ENCODE measurements at places on chromosomes 4 and X.

DNA sequence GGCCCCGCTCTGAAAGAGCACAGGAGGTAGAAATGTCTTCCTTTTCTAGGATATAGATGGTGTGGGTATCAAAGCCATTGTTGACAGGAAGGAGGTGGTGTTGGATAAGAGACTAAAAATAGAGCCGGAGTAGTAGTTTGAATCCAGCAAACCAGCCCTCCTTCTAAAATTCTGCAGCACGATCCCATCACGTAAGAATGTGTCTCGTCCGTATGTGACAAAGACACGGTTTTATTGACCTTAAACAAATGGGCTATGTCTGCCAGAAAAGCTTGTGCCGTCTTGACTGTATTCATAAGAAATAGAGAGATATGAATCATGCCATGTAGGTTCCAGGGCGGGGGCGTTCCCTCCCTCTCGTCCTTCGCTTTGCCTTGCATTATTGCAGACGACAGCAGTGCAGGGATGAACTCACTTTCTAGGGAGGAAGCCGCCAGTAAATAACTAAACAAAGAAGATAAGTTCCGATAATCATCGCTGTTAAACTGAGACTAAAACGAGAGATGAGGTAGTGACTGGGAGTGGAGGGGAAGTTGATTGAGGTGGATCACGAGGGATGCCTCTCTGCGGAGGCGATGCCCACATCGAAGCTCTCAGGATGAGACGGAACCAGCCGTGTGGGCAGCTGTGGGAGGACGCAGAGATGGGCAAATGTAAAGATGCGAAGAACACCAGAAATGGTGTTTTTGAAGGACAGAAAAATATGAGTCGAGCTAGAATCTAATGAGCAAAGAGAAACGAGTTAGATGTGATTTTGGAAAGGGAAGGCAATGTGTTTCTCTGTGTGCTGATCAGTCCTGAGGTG, 3.4 kb downstream of the TENM3 start:
- no peak for DNase-seq

- DNase-seq, result no peak
Observed at GRCh38 chrX:80812176-80812575, 2.5 kb upstream of the BRWD3 start.

GRCh38 chr4:112119353-112119783, 25.9 kb upstream of the FAM241A start:
- DNase-seq, result no peak

GRCh38 chrX:109782994-109783700, 50.1 kb upstream of the ACSL4 start:
- DNase-seq, result no peak

- no peak for DNase-seq
Observed at GRCh38 chr4:38082021-38082420, 121.8 kb downstream of the PTTG2 start.

DNA sequence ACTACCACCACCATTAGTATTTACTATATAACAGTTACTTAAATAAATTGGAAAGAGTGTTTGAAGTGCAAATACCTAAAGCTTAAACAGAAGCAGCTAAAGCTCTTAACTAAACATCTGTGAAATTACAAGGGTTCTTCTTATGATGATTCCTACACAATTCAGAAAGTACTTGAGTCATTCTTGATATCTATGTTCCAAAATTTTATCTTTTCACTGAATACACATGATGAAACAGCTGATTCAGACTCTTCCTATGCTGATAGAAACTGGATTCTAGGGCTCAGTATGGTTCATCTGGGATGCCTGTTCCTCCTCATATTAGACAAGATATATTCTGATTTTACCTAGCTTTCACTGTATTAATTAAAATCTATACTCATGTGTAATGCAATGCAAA, 13.6 kb downstream of the EREG start:
- no peak for DNase-seq

DNA sequence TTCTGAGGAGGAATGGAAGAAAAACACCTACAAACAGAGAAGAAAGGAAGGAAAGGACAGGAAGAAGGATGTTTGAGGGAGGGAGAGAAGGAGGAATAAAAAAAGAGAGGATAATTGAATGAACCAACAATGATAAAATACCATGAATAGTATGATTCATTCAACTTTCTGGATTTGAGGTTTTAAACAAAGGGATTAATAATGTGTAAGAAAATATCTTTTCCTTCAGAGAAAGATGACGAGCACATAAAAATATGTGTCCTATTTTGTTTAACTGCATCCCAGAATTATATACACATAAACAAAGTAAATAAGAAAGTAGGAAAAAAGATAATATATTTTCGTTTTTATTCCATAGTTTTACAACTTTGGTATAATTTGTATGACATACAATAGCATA, 1380.4 kb downstream of the STIM2 start:
- no peak for DNase-seq

DNA sequence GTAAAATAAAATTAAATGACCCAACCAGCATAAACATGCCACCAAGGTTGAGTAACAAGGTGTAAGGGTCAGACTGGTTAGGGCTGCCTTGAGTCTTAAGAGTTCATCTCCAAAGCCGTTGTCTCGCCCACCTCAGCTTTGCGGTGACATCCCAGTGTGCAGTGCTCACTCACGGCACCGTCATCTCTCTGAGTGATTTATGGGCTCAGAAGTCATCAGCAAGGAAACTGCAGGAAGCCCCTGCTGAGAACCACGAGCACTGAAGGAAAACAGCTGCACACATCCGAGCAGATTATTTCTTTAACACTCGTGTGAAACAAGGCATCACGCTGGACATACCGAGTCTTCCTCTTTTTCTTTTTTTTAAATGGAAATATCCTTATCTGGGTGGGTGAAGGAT, 411.1 kb downstream of the TRIML1 start:
- no peak for DNase-seq

GRCh38 chr4:81562093-81562492, 90.4 kb upstream of the RASGEF1B start:
- no peak for DNase-seq

DNA sequence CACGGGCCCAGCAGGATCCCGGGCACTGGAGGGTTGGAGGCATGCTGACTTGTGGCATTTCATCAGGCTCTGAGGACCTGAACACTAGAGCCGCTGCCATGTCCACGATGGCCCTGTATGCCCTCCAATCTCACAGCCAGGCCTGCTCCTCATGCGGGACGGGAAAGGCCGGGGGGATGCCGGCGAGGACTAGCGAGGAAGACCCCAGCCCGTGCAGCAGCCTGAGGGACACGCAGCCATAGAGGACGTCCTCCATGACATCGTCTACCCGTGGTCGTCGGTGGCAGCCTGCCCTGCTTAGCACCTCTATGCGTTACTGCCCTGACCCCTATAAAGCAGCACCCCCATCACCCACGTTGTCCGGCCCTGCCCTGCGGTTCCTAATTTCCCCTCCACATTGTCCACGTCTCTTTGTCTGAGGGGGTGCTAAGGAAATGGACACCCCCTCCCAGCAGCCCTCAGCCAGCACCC, 32.6 kb downstream of the HMX1 start:
- no peak for DNase-seq

- DNase-seq, result no peak
Observed at GRCh38 chr4:159447296-159447695, 344.4 kb downstream of the RAPGEF2 start.

DNA sequence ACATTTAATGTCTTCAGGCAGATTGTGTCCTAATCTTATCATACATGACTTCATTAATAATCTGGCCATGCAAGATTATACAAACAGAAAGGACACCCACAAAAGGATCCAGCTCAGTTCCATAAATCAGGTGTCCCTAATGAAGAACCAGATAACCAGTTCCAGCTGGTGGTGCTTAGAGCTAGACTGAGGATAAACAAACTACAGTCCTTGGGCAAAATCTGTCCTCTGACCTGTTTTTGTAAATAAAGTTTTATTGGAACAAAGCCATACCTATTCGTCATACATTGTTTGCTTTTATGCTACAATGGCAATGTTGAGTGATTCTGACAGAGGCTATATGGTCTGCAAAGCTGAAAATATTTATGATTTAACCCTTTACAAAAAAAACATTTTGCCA, 199.5 kb downstream of the MID1IP1 start:
- no peak for DNase-seq

DNA sequence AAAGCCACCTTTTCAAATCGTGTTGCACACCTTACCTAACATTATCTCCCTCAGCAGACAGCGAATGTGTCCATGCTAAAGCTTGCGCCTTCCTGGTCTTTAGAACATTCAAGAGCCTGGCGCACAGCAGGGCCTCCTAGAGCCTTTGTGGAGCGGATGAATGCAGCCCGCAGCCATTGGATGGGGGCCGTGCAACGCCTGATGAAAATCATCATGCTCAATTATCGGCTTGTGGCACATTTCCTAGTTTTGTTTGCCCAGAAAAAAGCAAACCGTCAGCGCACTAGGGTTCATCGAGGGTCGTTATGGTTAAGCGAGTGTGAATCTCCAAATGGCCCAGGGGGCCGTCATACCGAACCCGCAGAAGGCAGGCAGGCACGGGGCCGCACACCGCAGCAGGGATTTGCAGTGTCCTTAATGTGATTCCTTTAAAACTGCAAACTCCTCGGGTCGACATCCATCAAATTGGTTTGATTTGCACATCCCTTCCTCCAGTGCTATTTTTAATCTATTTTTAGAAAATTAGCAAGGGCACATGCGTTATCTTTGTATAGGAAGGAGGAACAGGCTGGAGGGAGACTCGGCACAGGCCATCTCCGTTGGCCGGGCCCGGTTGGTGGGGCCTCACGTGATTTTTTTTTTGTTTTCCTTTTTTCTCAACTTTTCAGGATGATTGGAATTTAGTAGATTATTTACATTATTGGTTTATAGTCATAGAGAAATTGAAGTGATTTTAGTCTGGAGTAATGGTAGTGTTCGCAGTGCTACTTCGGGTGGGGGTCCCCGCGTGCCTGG, 53.1 kb downstream of the ABLIM2 start:
- no peak for DNase-seq

- no peak for DNase-seq
Observed at GRCh38 chr4:39754309-39754708, 56.4 kb downstream of the UBE2K start.

- DNase-seq, result no peak
Observed at GRCh38 chr4:8107146-8107657, 51.4 kb downstream of the ABLIM2 start.

DNA sequence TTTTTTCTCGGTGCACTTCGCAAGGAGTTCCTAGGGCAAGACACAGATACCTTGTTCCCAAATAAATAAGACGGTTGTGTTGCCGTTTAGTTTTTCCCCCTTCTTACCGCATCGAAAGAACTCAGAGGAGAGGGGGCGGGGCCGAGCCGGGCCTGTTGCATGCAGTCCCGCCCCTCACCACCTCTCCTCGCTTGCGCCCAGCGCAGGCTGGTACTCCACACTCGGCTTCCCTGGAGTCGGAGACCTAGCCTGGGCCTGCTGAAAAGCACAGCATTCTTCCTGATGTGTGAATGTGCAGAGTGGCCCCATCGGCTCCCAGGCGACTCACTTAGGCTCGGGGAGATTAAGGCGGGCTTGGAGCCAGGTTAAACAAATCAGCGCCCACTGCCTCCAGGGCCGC, 26.1 kb upstream of the VMA21 start:
- DNase-seq, result no peak

- no peak for DNase-seq
Observed at GRCh38 chrX:45794995-45795337, 594.3 kb upstream of the DIPK2B start.

DNA sequence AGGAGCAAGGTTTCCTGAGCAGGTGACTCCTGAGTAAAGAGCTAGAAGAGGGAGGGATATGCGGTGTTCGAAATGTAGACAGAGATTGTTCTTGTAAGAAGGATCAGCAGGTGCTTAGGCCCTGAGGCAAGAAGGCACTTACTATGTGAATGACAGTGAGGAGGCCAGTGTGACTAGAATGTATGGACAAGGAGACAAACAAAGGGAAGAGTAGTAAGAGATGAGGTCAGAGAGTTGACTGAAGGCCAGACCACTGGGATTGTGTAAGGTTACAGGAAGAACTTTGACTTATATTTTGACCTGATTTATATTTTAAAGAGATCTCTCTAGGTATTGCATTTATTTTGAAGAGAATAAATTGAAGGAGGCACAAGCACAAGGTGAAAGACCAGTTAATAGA, 118.4 kb upstream of the ENPEP start:
- no peak for DNase-seq

- DNase-seq, result no peak
Observed at GRCh38 chrX:55135171-55135570, 46.4 kb downstream of the PAGE2 start.

DNA sequence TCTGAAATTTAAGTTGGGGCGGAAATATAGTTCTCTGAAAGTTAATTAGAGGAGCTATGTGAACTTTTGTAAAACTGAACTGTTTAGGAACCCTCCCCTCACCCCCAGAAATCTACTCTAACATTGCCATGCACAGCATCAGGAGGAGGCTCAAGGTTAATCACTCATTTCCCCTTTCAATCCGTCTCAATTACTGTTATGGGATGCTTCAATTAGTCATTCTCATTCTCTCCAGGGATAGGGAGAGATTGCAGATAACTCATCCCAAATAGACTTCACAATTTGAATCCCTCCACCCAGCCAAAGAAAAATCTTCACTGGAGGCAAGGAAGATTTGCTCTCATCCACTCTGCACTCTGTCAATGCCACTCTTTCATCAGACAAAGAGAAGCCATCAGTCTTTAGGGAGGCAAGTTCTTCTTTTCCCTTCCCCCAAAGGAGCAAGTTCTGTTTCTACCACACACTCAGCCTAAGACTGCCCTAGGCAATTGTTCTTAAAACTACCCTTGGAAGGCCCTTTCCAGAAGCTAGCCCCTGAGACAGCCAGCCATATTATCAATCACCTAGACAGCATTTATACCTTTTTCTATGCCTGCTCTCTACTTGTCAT, 140.4 kb downstream of the SLC10A7 start:
- no peak for DNase-seq

DNA sequence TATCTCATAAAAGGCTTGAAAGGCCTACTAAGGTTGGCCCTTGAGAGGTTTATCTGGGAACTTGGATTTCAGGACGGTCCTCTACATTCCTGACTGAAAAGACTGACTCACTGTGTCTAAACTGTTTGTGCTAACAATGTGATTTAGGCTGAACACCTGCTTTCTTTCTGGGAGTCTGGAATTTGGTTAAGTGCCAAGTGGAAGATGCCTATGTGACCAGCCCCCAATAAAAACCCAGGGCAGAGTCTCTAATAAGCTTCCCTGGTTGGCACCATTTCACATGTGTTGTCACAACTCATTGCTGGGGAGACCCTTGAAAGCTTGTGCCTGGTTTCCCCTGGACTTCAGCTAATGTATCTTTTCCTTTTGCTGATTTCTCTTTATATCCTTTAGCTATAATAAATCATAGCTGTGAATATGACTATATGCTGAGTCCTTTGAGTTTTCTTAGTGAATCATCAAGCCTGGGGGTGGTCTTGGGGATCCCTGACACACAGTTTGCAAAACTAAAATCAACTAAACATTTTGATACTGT, 55.1 kb downstream of the GPR82 start:
- DNase-seq, result no peak

GRCh38 chr4:26892480-26893150, 32.0 kb downstream of the STIM2 start:
- DNase-seq, result no peak

DNA sequence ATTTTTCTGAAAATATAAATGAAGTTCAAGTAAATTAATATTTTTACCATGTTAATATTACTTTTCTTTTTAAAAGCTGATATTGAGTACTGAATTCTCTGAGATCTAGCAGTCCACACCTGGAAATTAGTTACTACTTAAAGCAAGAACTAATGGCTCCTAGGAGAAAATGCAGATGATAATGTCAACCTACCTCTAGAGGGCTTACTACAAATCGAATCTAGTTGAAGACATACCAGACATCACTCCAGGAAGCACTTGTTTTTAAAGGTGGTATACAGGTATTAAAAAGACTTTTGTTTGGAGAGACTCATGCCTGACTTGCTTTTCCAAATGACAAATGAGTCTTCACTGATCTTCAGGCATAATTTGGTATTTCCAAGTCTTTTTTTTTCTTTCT, 516.4 kb upstream of the BOD1L1 start:
- DNase-seq, result no peak

GRCh38 chr4:2642968-2643367, 106.5 kb downstream of the FAM193A start:
- no peak for DNase-seq
